ENCODE measurements at places on chromosomes 1 and 21.

GRCh38 chr21:42639646-42640152 lies 13.7 kb upstream of the PDE9A start:
- DNase-seq, result no peak

GRCh38 chr1:79716447-79716846 lies 709.9 kb upstream of the ADGRL4 start:
- no peak for DNase-seq

- DNase-seq, result peak; percentile 75
Observed at GRCh38 chr1:76281306-76281705, 206.8 kb downstream of the ST6GALNAC3 start.

DNA sequence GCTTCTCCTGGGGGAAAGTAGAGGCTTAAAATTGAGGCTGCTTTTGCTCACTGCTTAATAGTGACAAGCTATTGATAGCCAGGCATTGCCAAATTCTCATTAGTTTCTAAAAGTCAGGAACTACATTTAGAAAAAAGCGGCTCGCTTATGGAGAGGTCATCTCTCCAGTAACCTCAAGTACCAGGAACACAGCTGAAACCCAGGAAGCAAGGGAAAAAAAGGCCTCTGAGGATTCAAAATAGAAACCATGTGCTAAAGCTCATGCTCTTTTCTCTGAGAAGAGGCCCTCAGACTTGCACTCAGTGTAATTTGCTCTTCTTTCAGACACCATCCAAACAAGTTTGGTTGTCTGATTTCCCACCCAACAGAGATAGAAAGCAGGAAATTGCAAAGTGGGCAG lies 261.4 kb upstream of the USP25 start:
- DNase-seq, result no peak

- DNase-seq, result peak; percentile 20
Observed at GRCh38 chr1:112881742-112882127, 74.3 kb downstream of the SLC16A1 start.

DNA sequence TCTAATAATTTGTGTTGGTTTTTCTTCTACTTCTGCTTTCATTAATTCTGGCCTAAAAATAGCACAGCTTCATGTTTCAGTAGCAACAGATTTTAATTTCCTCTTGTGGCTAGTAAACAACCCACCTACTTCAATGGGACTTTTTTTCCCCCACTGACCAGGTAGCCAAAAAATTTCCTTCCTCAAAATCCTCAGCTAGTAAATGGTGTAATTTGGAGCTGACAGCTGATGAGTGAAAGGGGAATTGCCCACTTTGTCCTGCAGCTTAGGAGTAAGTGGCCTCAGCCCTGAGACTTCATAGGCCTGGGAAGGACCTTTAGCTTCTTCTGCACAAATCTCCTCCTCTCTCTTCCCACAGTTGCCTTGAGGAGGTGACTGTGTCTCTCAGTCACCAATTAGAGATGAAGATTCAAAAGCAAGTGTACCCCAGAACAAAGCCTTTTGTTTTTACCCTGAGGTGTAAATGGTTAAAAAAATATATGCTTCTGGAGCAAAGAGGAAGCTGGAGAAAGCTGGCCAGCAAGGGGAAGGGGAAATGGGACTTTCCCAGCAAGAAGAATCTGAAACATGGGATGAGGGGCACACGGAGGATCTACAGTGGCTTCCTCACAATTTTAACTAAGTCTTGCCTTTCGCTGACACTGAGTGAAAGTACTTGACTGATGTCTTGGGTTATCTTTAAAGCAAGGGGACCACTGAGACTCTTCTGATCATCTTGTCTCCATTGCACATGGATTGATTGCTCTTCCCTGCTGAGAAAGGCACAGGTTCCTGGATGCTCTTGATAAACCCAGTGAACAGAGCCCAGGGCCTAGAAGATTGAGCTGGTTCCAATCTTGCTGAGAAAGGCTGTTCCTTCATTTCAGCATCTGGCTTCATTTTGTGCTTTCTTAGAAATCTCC lies 35.8 kb upstream of the VCAM1 start:
- DNase-seq, result no peak

- DNase-seq, result no peak
Observed at GRCh38 chr1:156337888-156338179, 258 bp downstream of the CCT3 start.

- no peak for DNase-seq
Observed at GRCh38 chr1:27356619-27357280, 10.0 kb downstream of the MAP3K6 start.

DNA sequence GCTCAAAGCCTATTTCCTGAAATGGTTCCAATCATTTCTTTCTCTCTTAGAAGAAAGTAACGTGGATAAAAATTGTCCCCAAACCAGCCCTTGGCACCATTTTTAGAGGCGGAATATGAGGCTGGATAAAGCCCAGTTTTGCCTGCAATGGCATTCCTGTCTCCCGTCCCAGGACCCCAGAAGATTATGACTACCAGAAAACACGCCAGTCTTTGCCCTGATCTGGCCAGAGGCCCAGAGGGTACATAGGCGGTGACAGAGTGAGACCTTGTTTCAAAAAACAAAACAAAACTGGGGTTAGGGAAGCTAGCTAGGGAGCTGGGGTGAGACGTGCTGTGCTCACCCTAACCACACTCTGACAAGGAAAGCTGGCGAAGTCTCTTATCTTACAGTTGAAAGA lies at the start of gene AADACL4:
Gene AADACL4, plus strand, starts transcription at position 301 of the 400 bp plus-strand sequence. CDS start 462 bp downstream, outside the sequence.
- DNase-seq, result no peak

GRCh38 chr21:25062061-25062460 lies 545.2 kb downstream of the MRPL39 start:
- DNase-seq, result no peak

DNA sequence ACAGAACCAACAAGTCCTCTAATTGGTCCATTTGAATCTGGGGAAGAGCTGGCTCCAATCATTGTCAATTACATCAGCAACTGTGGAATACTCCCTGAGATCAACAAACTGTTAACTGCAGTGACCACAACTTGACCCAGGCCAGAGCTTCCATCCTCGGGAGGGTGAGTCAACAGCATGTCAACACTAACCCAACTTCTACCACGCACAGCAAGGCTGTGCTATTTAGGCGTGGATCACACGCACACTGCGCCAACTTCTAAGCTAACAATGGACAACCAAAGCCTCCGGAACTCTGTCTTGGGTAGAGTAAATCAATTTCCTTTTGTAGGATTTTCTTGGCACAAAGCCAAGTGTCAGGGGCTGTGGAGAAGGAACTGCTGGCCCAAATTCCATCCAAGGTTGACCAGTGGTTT lies 30.4 kb downstream of the APP start:
- no peak for DNase-seq

DNA sequence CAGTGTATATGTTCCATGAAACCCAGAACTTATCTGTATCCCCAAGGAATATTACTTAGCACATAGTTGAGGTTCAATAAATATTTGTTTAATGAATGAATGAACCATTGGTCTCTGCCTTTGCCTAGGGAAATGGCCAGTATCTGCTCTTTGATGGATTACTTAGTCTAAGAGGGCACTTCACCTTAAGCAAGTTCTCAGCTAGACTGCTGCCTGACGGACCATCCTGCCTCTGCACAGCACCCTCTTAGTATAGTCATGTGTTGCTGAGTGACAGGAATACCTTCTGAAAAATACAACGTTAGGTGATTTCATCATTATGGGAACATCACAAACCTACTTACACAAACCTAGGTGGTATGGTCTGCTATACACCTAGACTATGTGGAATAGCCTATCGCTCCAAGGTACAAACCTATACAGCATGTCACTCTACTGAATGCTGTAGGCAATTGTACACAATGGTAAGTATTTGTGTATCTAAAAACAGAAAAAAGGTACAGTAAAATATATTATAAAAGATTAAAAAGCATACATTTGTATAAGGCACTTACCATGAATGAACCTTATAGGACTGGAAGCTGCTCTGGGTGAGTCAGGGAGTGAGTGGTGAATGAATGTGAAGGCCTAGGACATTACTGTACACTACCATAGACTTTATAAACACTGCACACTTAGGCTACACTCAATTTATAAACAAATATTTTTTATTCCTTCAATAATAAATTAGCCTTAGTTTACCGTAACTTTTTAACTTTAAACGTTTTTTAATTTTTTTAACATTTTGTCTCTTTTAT lies 83.7 kb upstream of the LRRC8D start:
- DNase-seq, result no peak

GRCh38 chr1:119868176-119868575 lies 28.1 kb downstream of the ADAM30 start:
- no peak for DNase-seq

- no peak for DNase-seq
Observed at GRCh38 chr21:44510508-44511218, 29.3 kb downstream of the KRTAP10-1 start.

DNA sequence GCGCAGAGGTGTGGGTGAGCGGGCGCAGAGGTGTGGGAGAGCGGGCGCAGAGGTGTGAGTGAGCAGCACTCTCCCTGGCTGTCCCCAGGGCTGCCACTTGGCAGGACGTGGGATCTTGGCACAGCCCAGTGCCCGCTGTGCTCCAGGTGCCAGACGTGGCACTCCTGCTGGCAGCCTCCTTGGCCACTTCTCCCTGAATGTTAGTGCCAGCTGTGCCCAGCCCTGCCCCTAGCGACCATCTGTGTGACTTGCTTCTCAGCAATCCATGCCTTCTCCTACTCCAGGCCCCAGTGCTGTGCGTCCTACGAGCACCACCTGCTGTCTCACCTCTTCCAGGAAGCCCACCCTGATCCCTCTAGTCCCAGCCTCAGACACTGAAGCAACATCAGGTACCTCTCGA lies 30.5 kb downstream of the KRTAP10-1 start:
- DNase-seq, result no peak

DNA sequence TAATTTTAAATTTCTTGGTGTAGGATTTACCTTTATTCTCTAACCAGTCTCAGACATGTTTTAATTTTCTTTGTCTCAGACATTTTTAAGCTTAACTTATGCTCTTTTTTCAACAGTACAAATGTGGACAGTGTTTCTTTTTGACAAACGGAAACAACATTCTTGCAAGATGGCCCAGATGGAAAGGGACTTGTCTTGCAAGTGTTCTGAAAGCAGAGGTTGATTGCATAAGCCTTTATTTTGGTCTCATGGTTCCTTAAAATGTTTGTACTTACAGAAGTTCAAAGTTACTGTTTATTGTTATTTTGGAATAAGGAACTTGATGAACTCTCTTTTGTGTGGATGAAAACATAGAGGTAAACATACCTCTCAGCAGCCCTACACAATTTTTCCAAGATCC lies 22.9 kb downstream of the SMAP2 start:
- peak; percentile 26 for DNase-seq

DNA sequence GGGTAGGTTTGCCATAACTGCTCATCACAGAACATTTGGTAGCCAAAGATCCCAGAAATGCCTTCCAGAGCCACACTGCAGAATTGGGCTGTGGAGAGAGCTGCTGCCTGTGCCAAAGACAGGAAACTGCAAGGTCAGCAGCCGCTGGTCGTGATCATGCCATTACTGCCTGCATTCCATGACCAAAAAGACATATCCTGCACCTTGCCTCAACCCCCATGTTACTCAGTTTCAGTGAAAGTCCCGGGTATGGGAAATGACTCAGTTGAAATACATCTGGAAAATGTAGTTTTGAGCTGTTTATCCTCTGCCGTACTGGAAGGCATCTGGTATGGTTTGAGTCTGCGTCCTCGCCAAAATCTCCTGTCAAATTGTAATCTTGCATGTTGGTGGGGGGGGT lies 161.7 kb downstream of the FCRL5 start:
- peak; percentile 8 for DNase-seq

DNA sequence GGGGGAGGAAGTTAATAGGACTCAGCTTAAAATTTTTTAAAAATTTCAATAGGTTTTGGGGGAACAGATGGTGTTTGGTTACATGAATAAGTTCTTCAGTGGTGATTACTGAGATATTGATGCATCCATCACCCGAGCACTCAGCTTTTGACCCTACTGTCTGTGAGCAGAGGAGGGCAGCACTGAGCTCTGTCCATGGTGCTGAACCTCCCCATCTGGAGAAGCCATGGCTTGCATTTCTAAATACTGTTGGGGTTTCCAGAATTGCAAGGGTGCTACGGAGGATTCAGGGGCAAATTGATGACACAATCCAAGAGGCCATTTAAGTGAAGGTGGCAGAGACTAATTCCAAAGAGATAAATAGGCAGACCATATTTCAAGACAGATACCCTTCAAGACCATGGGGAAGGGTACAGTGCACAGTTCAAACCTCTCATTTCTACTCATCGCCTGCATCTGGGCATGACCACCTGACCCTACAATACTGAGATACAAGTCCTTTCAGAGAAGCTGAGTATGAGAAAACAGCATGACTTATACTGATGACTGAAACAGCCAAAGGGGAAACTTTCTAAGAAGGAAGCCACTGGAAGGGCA lies 17.2 kb downstream of the SYT2 start:
- peak; percentile 14 for DNase-seq

- no peak for DNase-seq
Observed at GRCh38 chr1:58293388-58293787, 253.1 kb downstream of the OMA1 start.

- DNase-seq, result peak; percentile 26
Observed at GRCh38 chr1:81950591-81951244, 150.0 kb downstream of the ADGRL2 start.

DNA sequence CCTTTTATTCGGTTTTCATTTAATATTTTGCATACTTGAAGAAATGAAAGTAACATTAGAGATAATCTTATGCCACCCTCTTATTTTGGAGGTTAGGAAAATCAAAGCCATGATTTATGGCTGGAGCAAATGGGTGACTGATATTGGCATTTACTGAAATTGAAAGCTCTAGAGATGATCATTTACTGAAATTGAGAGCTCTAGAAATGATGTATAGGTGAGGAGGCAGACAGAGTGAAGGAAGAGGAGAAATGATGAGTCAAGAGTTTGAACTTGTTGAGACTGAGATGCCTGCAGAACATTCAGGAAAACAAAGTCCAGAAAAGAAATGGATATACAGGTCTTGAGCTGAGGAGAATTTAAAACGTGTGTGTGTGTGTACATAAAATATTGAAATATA lies 217.6 kb downstream of the LTN1 start:
- no peak for DNase-seq

- peak; percentile 12 for DNase-seq
Observed at GRCh38 chr1:115225993-115226685, 111.9 kb downstream of the NGF start.

DNA sequence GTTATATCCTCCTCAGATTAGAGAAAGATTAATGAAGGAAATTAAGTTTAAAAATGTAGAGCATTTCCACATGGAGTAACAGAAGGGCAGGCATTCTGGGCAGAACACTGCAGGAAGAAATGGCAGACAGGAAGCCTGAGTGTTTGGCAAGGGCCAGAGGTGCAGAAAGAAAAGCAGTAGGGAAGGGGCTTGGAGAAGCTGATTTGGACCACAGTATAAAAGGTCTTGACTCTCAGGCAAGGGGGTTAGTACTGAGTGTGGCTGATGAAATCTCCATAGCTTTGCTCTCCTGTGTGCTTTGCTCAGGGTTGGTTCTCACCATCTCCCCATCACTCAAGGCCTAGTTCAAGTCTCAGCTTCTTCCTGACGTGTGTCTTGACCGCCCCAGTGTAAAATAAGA lies 80.2 kb downstream of the SLC45A1 start:
- DNase-seq, result no peak

Data from skin of body (tissue), 3 donors.